ENCODE measurements at places on chromosomes 12 and 14. TPM values are rescaled to one million over a fixed set of nuclear protein-coding genes. Genes with fewer than 3 reads are reported as not detected.

The ITGA5 gene
- polyA plus RNA-seq, result 301 TPM

The RNASE7 gene
- 0.04 TPM for polyA plus RNA-seq

The CLEC7A gene
- 2.7 TPM for polyA plus RNA-seq

- H3K27ac ChIP-seq, result no peak overlapping the region
- H3K4me1 ChIP-seq, result peaks cover 9% of the 10 kb centered on the region
- no peaks in the 10 kb centered on the region for H3K36me3 ChIP-seq
- DNase-seq, result no peak
Measured at GRCh38 chr14:103593577-103593976, 30.8 kb downstream of the COA8 start.

GRCh38 chr14:22981876-22982476 lies 375 bp downstream of the AJUBA start:
- no peaks in the 10 kb centered on the region for H3K36me3 ChIP-seq
- H3K4me3 ChIP-seq, result peak overlapping the region; percentile 64
- peak overlapping the region; percentile 86 for H3K27ac ChIP-seq
- H3K4me1 ChIP-seq, result peaks cover 21% of the 10 kb centered on the region
- no peaks in the 10 kb centered on the region for H3K27me3 ChIP-seq

DNA sequence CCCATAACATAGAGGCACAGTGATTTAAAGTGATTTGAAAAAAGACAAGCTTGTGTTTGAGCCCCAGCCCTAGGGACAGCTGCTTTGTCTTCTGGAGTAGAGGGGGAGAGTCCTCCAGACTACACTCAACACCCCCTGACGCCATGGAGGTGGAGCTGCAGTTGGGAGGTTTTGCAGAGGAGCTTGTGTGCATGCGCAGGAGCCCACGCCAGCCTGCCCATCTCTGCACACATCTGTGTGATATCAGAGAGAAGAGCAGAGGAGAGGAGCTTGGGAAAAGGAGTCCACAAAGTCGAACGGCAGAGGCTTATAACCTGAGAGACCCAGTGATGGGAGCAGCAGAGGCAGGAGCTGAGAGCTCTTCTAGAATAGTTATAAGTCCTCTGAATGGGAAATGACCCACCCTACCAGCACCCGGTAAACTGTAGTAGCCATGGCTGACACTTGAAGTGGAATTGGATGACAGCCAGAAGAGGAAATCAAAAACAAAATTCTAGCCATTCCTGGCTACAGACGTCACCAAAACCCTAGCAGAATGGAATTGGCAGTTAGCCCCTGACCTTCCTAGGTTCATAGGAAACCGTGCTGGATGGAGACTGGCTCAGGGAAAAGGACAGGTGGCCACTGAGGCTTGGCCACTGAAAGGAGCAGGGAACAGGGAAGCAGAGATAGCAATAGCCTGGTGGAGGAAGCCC lies 185.1 kb upstream of the VASH1 start:
- H3K4me3 ChIP-seq, result no peak overlapping the region
- H3K36me3 ChIP-seq, result no peaks in the 10 kb centered on the region
- DNase-seq, result peak; percentile 37
- no peaks in the 10 kb centered on the region for H3K27me3 ChIP-seq
- H3K27ac ChIP-seq, result no peak overlapping the region

DNA sequence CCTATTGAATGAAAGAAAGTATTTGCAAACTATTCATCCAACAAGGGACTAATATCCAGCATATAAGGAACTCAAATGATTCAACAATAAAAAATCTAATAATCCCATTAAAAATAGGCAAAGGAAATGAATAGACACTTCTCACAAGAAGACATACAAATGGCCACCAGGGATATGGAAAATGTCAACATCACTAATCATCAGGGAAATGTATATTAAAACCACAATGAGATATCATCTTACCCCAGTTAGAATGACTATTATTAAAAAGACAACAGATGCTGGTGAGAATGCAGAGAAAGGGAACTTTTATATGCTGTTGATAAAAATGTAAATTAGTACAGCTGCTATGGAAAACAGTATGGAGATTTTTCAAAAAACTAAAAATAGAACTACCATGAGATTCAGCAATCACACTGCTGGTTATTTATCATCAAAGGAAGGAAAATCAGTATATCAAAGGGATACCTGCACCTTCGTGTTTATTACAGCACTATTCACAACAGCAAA lies 89.3 kb downstream of the GARIN6 start:
- no peaks in the 10 kb centered on the region for H3K4me1 ChIP-seq
- H3K36me3 ChIP-seq, result no peaks in the 10 kb centered on the region

GRCh38 chr12:45259675-45260074 lies 43.8 kb downstream of the ANO6 start:
- DNase-seq, result no peak
- peaks cover 53% of the 10 kb centered on the region for H3K4me1 ChIP-seq
- no peaks in the 10 kb centered on the region for H3K27me3 ChIP-seq
- no peak overlapping the region for H3K4me3 ChIP-seq
- no peak overlapping the region for H3K27ac ChIP-seq
- H3K36me3 ChIP-seq, result no peaks in the 10 kb centered on the region

GRCh38 chr12:77522247-77522646 lies 308.4 kb upstream of the NAV3 start:
- H3K27ac ChIP-seq, result no peak overlapping the region
- no peaks in the 10 kb centered on the region for H3K27me3 ChIP-seq
- no peak overlapping the region for H3K4me3 ChIP-seq
- H3K4me1 ChIP-seq, result no peaks in the 10 kb centered on the region
- H3K36me3 ChIP-seq, result no peaks in the 10 kb centered on the region
- DNase-seq, result no peak

- no peaks in the 10 kb centered on the region for H3K27me3 ChIP-seq
- no peaks in the 10 kb centered on the region for H3K4me1 ChIP-seq
- H3K4me3 ChIP-seq, result no peak overlapping the region
- H3K27ac ChIP-seq, result no peak overlapping the region
- no peaks in the 10 kb centered on the region for H3K36me3 ChIP-seq
Measured at GRCh38 chr12:69028941-69029729, 96.2 kb upstream of the CPM start.

- H3K4me1 ChIP-seq, result peaks cover 2% of the 10 kb centered on the region
- H3K36me3 ChIP-seq, result peaks cover 20% of the 10 kb centered on the region
- H3K4me3 ChIP-seq, result no peak overlapping the region
- DNase-seq, result no peak
- H3K27me3 ChIP-seq, result no peaks in the 10 kb centered on the region
- H3K27ac ChIP-seq, result peak overlapping the region; percentile 59
Measured at GRCh38 chr12:64681200-64682052, 71.1 kb downstream of the RASSF3 start.
